ENCODE measurements at places on chromosomes 6 and 20. TPM values are rescaled to one million over a fixed set of nuclear protein-coding genes. Genes with fewer than 3 reads are reported as not detected.

Gene FILIP1
- polyA plus RNA-seq: 7.5 TPM

Gene ZNF341
- 3.3 TPM for polyA plus RNA-seq

Gene RAB44
- 0.04 TPM for polyA plus RNA-seq

Gene CDC5L
- 21.2 TPM for polyA plus RNA-seq

Gene MEP1A
- 649 TPM for polyA plus RNA-seq

Gene TOX2
- 4.7 TPM for polyA plus RNA-seq

Gene WFDC2
- 2.8 TPM for polyA plus RNA-seq

Gene HELZ2
- polyA plus RNA-seq: 13.0 TPM

Gene TCP1
- polyA plus RNA-seq: 199 TPM

Gene SLC26A8
- polyA plus RNA-seq: 0.24 TPM

Gene TRIM40
- polyA plus RNA-seq: 6.6 TPM

Gene MMS22L
- 11.7 TPM for polyA plus RNA-seq

Gene DEFB132
- not detected for polyA plus RNA-seq

Gene TMEM217
- 1.5 TPM for polyA plus RNA-seq

Gene AFG1L
- 9.5 TPM for polyA plus RNA-seq

Gene SLC2A10
- 13.0 TPM for polyA plus RNA-seq

Gene C20orf202
- polyA plus RNA-seq: 4.7 TPM

Gene PNRC1
- 86.4 TPM for polyA plus RNA-seq

DNA sequence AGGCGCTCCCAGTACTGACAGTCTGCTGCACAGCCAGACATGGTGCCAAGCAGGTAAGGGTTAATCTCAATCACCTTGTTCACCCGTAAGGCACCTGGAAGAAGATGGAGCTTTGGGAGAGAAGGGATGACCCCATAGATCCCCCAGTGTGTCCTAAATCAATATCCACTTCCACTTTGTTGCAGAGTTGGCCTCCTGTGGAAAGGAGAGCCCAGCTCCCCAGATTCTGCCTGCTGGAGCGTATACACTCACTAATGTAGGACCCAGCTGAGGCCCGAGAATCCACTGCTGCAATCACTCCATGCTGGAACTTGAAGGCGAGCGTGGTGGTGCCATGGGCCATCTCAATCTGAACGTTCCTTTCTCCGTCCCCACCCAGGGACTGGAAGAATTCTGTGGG is 1.2 kb downstream of the PSMB8 start:
- H3K4me3 ChIP-seq: no peak overlapping the region
- peaks cover 13% of the 10 kb centered on the region for H3K4me1 ChIP-seq
- H3K27ac ChIP-seq: no peak overlapping the region

DNA sequence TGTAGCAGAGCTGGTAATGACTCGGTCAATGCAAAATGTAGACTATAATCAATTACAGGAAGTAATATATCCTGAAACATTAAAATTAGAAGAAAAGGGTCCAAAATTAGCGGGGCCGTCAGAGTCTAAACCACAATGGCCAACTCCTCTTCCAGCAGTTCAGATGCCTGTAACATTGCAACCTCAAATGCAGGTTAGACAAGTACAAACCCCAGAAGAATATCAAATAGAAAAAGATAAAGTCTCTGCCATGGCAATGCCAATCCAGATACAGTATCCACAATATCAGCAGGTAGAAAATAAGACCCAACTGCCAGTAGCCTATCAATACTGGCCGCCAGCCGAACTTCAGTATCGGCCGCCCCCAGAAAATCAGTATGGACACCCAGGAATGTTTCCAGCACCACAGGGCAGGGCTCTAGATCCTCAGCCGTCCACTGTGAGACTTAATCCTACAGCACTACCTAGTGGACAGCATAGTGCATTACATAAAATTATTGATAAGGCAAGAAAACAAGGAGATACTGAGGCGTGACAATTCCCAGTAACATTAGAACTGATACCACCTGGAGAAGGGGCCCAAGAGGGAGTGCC is 158.4 kb downstream of the GPX5 start:
- no peaks in the 10 kb centered on the region for H3K36me3 ChIP-seq
- H3K4me3 ChIP-seq: no peak overlapping the region
- no peak for DNase-seq

GRCh38 chr6:10146715-10147451 is 268.0 kb downstream of the TFAP2A start:
- no peaks in the 10 kb centered on the region for H3K4me1 ChIP-seq
- no peaks in the 10 kb centered on the region for H3K27me3 ChIP-seq
- H3K4me3 ChIP-seq: peak overlapping the region; percentile 33
- no peak overlapping the region for H3K27ac ChIP-seq

GRCh38 chr6:128567029-128567428 is 46.6 kb upstream of the PTPRK start:
- no peak for DNase-seq
- no peak overlapping the region for H3K27ac ChIP-seq
- H3K27me3 ChIP-seq: no peaks in the 10 kb centered on the region
- H3K4me1 ChIP-seq: no peaks in the 10 kb centered on the region
- no peak overlapping the region for H3K4me3 ChIP-seq

- H3K27me3 ChIP-seq: peaks cover 3% of the 10 kb centered on the region
- DNase-seq: no peak
- no peak overlapping the region for H3K27ac ChIP-seq
- H3K4me1 ChIP-seq: no peaks in the 10 kb centered on the region
Observed at GRCh38 chr6:4962905-4963304, 40.9 kb downstream of the RPP40 start.

- no peak for DNase-seq
- no peaks in the 10 kb centered on the region for H3K36me3 ChIP-seq
- H3K4me1 ChIP-seq: no peaks in the 10 kb centered on the region
- H3K4me3 ChIP-seq: no peak overlapping the region
Observed at GRCh38 chr6:139423971-139424667, 49.7 kb upstream of the CITED2 start.

DNA sequence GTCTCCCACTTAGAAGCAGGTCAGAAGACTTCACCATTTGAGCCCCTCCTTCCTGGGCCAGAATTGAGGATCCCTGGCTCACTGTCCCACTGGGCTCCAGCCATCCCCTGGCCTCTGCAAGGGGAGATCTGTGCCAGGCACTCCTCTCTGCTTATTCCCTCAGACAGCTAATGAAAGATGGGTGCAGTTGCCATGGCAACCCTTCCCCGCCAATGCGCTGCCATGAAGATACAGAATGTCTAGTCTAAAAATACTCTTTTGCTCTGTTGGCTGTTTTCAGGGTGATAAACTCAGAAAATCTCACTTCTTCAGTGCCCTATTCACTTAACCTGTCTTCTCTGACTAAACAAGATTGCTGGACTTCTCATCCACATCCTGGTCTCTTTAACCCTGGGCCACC is 13.6 kb upstream of the TTLL2 start:
- peaks cover 18% of the 10 kb centered on the region for H3K4me1 ChIP-seq
- H3K27ac ChIP-seq: no peak overlapping the region
- DNase-seq: no peak
- no peaks in the 10 kb centered on the region for H3K36me3 ChIP-seq

- H3K4me1 ChIP-seq: peaks cover 14% of the 10 kb centered on the region
- peak overlapping the region; percentile 30 for H3K27ac ChIP-seq
- H3K27me3 ChIP-seq: no peaks in the 10 kb centered on the region
- no peak overlapping the region for H3K4me3 ChIP-seq
Observed at GRCh38 chr6:158026054-158026900, 44.6 kb downstream of the SYNJ2 start.

- H3K4me1 ChIP-seq: no peaks in the 10 kb centered on the region
- H3K27me3 ChIP-seq: no peaks in the 10 kb centered on the region
- DNase-seq: no peak
- no peak overlapping the region for H3K27ac ChIP-seq
- H3K4me3 ChIP-seq: no peak overlapping the region
Observed at GRCh38 chr6:46265373-46265772, 94.6 kb upstream of the ENPP5 start.

DNA sequence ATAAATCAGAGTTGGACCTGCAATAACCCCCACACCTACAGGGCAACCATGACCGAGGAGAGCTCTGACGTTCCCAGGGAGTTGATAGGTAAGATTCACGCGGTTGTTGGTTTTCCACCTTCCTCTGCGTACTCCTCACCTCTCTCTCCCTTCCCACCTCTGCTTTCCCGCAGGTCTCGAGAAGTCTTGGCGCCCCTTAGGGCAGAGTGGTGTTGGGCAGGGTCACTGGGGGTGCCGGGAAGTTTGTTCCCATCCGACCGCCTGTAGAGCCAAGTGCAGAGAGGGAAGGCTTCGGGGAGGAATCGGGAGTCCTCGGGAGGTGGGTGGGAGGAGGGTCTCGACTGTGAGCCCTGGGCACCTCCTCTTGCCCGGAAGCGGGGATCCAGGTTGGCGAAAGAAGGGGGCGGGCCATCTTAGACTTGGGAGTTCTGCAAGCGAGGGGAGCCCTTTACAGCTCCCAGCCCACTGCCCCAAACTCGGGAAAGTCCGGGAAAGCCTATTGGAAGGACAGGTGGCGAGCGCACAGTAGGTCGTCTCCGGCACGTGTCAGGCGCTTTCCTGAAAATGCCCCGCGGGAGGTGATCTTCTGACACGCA is 672 bp downstream of the CARMIL1 start:
- no peaks in the 10 kb centered on the region for H3K27me3 ChIP-seq
- peak overlapping the region; percentile 85 for H3K27ac ChIP-seq
- peak overlapping the region; percentile 77 for H3K4me3 ChIP-seq
- DNase-seq: peak; percentile 20
- no peaks in the 10 kb centered on the region for H3K36me3 ChIP-seq
- H3K4me1 ChIP-seq: peaks cover 14% of the 10 kb centered on the region

GRCh38 chr20:58555078-58555765 is 40.0 kb upstream of the APCDD1L start:
- H3K27ac ChIP-seq: no peak overlapping the region
- peaks cover 2% of the 10 kb centered on the region for H3K27me3 ChIP-seq
- no peaks in the 10 kb centered on the region for H3K36me3 ChIP-seq
- H3K4me1 ChIP-seq: no peaks in the 10 kb centered on the region

- no peak overlapping the region for H3K4me3 ChIP-seq
- no peaks in the 10 kb centered on the region for H3K27me3 ChIP-seq
- H3K4me1 ChIP-seq: no peaks in the 10 kb centered on the region
- no peak for DNase-seq
- H3K27ac ChIP-seq: no peak overlapping the region
Observed at GRCh38 chr20:23782366-23782983, 31.7 kb upstream of the CST1 start.

DNA sequence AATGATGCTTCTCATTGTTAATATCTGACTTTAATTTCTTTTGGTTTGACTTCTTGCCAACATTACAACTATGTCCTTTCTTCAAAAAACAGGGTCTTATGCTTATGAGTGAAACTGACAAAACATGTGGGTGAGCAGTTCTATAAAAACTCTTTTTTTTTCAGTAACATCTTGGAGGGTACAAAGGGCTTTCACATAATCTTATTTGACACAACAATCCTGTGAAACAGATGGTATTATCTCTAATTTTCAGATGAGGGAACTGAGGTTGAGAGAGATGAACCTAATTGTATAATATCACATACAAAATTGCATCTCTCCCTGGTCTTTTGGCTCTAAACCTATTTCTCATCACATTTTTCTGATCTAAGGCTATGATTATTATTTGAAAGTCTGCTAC is 38.3 kb downstream of the MAPK14 start:
- peaks cover 49% of the 10 kb centered on the region for H3K4me1 ChIP-seq
- H3K27ac ChIP-seq: peak overlapping the region; percentile 93
- H3K27me3 ChIP-seq: no peaks in the 10 kb centered on the region
- H3K36me3 ChIP-seq: peaks cover 5% of the 10 kb centered on the region

- no peaks in the 10 kb centered on the region for H3K36me3 ChIP-seq
- H3K4me1 ChIP-seq: no peaks in the 10 kb centered on the region
- no peak for DNase-seq
Observed at GRCh38 chr20:37935435-37935834, 32.5 kb downstream of the VSTM2L start.

DNA sequence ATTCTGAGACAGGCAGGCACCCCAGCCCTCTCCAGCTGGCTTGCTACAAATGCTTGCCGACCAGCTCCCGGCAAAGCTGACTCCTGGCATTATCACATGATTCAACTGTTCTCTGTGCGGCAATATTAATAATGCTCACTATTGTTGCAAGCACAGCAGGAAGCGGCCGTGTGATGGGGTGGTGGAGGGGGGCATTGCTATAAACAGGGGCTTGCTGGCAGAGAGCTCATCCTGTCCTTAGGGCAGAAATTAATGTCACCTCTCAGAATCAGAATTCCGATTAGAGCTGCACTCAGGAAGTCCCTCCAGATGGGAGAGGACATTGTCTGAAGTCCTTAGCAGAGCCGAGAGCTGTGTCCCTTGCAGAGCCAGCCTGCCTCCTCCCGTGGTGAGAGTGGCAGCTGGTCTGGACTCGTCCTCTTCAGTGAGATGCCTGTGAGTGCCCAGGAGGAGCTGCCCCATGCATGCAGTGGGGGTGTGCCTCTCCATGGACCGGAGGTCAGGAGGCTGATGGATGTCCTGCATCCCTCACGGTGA is 162.5 kb downstream of the CDH4 start:
- H3K36me3 ChIP-seq: no peaks in the 10 kb centered on the region
- H3K27me3 ChIP-seq: no peaks in the 10 kb centered on the region
- no peak for DNase-seq
- no peak overlapping the region for H3K27ac ChIP-seq

DNA sequence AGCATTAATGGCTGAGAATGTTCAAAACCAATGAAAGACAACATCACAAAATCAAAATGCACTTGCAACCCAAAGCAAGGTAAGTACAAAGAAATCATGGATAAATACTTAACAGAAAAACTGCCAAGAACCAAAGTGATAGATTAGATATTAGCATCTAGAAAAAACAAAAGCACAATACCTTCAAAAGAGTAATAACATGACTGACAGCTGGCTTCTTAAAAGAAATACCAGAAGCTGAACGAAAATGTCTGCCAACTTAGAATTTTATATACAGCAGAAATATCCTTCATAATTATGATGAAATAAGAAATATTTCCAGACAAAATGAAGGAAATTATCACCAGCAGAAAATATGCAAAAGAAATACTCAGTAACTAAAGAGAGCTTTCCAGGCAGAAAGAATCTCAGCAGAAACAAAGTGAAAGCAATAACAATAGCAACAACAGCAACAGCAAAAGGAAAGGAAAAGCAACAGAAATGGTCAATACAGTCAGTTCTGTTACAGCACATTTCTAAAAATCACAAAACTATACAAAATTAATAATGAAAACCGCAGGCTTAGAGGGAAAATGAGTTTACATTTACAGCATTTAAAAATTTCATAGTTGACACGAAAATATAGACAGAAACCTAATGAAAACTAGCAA is 121.5 kb upstream of the MAN1A1 start:
- DNase-seq: no peak
- no peak overlapping the region for H3K4me3 ChIP-seq
- H3K27ac ChIP-seq: no peak overlapping the region

GRCh38 chr6:22754061-22754460 is 184.7 kb downstream of the HDGFL1 start:
- peak; percentile 67 for DNase-seq
- H3K27ac ChIP-seq: no peak overlapping the region
- H3K36me3 ChIP-seq: no peaks in the 10 kb centered on the region
- no peaks in the 10 kb centered on the region for H3K4me1 ChIP-seq
- H3K4me3 ChIP-seq: no peak overlapping the region

- no peaks in the 10 kb centered on the region for H3K4me1 ChIP-seq
- no peak for DNase-seq
- no peak overlapping the region for H3K4me3 ChIP-seq
Observed at GRCh38 chr6:147973806-147974205, 368.8 kb upstream of the SASH1 start.

- H3K4me3 ChIP-seq: no peak overlapping the region
- H3K36me3 ChIP-seq: no peaks in the 10 kb centered on the region
- H3K27ac ChIP-seq: no peak overlapping the region
- H3K27me3 ChIP-seq: no peaks in the 10 kb centered on the region
- DNase-seq: no peak
Observed at GRCh38 chr6:40160826-40161225, 226.6 kb upstream of the MOCS1 start.

- no peaks in the 10 kb centered on the region for H3K4me1 ChIP-seq
- H3K27ac ChIP-seq: no peak overlapping the region
- H3K4me3 ChIP-seq: no peak overlapping the region
- no peaks in the 10 kb centered on the region for H3K36me3 ChIP-seq
Observed at GRCh38 chr20:19025430-19026120, 186.9 kb upstream of the SLC24A3 start.

Data from large intestine (tissue), 12 donors.